Activated CD4-positive, alpha-beta T cell treated with anti-CD3 and anti-CD28 coated beads for 48 hours (primary cell): ENCODE measurements at places on chromosomes 16 and 17.
A peak's percentile ranks its signal among the peaks of the same experiment; 100 is the strongest.

GRCh38 chr16:19882646-19883045 lies 2.0 kb downstream of the GPRC5B start:
- DNase-seq: no peak

GRCh38 chr17:151886-152859 lies 14.8 kb downstream of the SCGB1C2 start:
- DNase-seq: no peak

GRCh38 chr16:1782408-1783264 lies at the start of the genes NUBP2 and SPSB3:
TSS of gene NUBP2 (plus strand) at chr16:1782960. CDS start at chr16:1783021, 61 bp downstream.
TSS of gene SPSB3 (minus strand) at chr16:1782571. CDS start at chr16:1781483, 1,088 bp downstream.
- DNase-seq: peak; percentile 99

GRCh38 chr16:2609827-2610470 lies 72.1 kb downstream of the PDPK1 start:
- DNase-seq: no peak

DNA sequence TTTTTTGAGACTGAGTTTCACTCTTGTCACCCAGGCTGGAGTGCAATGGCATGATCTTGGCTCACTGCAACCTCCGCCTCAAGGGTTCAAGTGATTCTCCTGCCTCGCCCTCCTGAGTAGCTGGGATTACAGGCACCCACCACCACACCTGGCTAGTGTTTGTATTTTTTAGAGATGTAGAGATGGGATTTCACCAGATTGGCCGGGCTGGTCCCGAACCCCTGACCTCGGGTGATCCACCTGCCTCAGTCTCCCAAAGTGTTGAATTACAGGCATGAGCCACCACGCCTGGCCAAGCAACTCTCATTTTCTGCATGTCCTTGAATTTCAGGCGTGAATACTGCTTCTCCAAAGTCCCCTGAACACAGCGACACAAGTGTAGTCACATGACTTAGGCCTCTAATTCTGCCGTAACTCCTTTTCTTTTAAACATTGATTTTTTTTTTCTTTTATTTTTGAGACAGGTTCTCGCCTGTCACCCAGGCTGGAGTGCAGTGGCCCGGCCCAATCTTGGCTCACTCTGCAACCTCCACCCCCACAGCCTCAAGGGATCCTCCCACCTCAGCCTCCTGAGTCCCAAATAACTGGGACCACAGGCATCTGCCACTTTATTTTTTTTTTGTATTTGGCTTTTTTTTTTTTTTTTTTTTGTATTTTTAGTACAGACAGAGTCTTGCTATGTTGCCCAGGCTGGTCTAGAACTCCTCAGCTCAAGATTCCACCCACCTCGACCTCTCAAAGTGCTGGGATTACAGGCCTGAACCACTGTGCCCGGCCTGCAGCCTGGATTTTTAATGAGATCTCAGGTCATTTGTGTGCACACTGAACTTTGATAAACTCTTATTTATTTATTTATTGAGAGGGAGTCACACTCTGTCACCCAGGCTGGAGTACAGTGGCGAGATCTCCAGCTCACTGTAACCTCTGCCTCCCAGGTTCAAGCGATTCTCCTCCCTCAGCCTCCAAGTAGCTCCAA lies 124.6 kb downstream of the KCNJ18 start:
- DNase-seq: no peak
